Activated CD8-positive, alpha-beta memory T cell treated with anti-CD3 and anti-CD28 coated beads for 1 hour (primary cell): ENCODE measurements at places on chromosomes 11 and 22.

GRCh38 chr11:12573707-12574485 lies 100.3 kb upstream of the TEAD1 start:
- DNase-seq, result no peak

DNA sequence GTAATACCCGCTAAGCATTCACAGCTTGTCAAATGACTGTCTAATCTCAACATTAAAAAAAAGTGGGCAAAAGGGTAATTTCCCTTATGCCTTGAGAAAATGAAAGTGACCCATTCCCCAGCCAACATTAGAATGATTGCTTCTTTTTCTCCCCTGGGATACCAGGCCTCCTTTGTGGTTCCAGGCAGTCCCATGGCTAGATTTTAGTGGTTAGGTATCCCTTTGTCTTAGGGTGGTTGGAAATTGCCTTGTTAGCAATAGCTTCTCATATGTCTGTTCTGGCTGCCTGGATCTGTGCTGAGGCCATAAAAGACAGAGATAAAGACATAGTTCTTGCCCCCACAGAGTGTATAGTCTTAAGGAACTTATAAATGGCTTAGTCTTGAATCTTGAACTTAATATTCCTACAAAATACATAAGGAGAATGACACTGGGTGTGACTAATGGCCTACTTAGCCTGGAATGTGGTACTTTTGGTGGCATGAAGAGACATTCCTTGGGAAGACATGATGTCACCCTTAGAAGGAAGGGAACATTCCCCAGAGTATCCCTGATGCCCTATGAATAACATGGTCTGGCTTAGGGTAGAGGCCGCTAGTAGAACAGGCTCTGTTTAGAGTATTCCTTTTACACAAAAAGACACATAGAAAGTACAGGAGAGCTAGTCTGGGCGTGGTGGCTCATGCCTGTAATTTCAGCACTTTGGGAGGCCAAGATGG lies 90.3 kb downstream of the ZBTB16 start:
- DNase-seq, result no peak

DNA sequence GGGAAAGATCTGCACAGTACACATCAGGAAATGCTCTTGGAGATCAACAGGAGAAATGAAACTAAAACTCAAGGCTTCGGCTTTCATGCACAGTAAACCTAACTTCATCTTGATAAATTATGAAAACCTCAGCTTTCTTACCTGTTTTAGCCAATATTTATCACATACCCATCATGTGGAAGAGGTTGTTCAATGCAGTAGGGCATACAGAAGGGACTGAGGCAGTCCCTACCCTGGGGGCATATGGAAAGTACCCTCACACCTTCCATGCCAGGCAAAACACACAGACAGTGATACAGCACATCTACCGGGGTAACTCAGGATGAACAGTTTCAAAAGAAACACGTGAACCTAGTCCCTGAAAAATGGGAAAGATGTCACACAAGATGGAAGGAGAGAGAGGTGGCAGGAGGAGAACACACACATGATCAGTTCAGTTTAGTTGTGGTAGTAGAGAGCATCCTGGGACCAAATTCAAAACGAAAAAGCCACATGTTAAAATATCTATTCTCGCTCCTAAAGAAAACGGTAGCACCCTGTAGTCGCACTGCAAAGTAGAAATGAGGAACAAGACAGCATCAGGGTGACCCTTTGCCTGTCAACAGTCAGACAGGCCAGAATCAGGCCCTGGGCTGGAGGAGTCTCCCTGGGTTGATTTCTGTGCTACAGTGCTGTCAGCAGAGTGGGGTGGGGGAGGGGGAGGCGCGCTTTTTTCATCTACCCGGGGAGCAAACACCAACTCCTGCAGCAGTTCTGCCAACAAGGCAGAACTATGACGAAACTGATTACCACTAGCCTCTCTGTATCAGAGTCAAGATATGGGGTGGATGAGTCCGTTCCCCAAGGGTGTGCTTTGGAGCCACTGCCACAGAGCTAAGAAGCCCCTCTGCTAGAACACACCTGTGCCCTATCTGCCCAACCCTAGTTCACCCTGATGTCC lies 1.3 kb downstream of the HIRA start:
- no peak for DNase-seq

DNA sequence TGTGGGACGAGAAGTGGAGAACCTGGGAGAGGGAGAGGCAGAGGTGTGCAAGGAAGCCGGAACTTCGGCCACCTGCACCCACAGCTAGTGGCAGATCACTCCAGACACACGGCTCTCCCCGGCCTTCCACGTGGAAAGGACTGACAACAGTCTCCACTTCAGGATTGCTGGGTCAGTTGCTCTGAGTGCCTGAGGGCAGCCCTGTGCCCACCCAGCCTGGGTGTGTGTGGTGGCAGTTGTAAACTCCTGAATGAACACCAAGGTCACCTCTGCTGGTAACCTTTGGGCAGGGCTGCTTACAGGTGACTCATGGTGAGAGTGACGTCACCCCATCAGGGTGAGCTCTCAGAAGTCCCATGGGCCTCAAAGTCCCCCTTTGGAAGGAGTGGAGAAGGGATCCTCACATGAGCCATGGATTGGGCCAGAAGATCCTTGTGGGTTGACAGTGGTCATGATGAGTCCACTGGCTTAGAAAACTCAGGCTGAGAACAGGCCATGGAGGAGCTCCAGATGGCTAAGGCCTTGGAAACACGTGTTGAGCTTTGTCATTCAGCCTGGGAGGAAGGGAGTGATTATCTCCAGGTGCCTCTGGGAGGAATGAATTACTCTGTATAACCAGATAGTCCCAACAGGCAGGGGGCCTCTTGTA lies 71.3 kb downstream of the BCR start:
- no peak for DNase-seq

GRCh38 chr11:128572965-128573364 lies 14.4 kb downstream of the ETS1 start:
- no peak for DNase-seq

DNA sequence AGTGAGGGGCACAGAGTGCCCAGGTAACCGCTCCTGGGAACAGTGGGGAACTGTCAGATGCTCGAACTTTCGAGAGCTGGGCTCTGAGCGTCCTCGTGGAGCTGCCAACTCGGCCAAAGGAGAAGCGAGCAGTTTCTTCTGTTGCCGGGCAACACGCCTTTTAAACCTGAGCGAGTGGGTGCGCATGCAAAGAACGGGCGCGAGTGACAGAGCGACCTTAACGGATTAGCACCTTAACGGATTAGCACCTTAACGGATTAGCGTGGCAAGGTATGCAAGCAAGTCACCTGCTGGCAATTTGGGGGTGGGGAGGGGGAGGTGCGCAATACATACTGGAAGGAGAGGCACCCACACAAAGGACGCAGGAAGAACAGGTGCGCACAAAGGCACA lies 61.8 kb upstream of the PRODH start:
- DNase-seq, result no peak

DNA sequence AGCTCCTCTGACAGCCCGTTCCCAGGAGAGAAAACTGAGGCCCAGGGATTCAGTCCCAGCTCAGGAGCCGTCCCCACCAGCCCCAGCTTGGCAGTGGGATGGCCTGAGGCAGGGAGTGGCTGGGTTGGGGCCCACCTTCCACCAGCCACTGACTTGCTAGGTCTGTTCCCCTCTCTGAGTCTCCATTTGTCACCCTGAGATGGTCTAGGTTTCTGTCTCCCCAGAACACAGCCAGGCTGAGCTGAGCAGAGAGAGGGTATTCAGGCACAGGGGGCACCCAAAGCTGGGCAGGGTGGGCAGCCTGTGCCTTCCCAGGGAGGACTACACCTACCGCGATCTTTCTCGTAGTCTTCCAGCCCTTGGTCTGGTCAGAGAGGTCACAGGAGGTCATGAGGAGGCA lies 95.7 kb downstream of the PDE2A start:
- DNase-seq, result no peak

DNA sequence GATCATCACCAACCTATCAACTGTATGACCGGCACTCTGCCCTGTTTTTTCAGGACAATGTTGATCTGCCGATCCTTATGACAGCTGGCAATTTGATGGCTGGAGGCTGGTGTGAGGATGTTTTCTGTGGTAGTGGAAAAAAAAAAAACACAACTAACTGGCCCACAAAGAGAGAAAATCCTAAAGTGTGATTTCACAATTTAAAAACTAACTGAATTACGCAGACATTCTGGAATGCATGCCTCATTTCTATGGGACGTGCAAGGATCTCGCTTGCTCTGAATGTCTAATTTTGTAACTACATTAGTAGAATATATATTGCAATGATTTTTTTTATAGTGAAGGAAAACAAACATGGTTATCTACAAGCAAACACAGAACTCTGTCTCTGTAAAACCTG lies 590.5 kb downstream of the ETS1 start:
- DNase-seq, result no peak

- no peak for DNase-seq
These were observed 9.2 kb downstream of the CTNND1 start for GRCh38 chr11:57770793-57771192.

DNA sequence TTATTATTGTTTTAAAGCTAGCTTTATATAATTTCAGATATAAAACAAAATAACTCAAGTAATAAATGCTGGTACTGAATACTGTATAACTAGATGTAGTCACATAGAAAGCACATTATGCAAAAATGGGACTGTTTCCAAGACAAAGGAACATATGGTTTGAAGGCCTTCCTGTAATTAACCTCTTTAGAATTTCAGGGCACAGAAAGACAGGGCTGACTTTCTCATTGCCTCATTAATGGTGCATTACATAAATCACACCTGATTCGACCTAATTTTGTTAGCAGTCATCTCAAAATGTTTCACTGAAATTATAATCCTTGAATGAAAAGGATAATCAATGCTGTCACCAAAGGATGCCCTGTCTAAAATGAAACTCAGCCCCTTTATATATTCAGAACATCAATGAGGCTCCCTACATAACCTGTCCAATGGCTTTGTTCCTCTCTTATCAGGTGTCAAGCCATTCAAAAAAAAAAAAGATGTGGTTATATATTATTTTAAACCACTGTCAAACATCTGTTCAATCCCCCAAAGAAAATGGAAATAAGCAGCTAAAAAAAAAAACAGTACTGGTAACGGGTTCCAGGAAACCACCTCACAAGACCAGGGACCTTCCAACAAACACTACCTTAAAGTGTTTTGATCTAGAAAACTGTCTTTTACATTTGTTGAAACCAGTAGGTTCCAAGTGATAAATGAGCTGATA lies 77.4 kb downstream of the FAM168A start:
- no peak for DNase-seq

GRCh38 chr11:20008190-20008870 lies 151.9 kb downstream of the DBX1 start:
- DNase-seq, result no peak

GRCh38 chr11:121041072-121041471 lies 17.2 kb downstream of the TBCEL start:
- no peak for DNase-seq

DNA sequence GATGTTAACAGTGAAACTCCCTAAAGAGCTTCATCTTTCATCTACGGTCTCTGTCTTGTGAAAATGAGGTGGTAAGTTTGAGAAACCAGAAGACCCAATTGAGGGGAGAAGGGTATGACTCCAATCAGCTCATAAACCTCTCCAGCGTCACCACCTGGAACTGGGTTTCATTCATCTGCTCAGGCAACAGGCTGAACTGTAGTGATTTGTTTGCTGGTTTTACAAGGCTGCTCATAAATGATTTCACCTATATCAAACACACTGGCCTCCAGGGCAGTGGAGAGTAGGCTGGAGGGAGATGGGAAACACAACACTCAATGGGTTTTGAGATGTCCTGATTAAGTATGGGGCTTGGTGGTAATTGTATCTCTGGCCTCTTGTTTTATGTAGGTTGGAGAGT lies 79.0 kb downstream of the EFCAB6 start:
- DNase-seq, result no peak

DNA sequence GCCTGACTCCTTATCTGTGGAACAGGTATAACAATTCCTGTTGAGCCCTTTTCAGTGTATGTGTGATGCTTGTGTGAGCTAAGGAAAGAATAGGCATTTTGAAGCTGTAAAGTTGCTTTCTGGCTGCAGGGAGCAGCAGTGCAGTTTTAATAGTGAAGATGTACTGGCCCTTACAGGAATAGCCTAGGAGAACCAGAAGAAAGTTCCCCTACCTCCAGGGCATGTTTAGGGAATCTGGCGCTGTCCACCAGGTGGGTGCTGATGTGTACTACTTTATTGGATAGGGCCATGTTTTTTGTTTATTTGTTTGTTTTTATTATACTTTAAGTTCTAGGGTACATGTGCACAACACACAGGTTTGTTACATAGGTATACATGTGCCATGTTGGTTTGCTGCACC lies 11.5 kb downstream of the BMAL1 start:
- DNase-seq, result no peak

DNA sequence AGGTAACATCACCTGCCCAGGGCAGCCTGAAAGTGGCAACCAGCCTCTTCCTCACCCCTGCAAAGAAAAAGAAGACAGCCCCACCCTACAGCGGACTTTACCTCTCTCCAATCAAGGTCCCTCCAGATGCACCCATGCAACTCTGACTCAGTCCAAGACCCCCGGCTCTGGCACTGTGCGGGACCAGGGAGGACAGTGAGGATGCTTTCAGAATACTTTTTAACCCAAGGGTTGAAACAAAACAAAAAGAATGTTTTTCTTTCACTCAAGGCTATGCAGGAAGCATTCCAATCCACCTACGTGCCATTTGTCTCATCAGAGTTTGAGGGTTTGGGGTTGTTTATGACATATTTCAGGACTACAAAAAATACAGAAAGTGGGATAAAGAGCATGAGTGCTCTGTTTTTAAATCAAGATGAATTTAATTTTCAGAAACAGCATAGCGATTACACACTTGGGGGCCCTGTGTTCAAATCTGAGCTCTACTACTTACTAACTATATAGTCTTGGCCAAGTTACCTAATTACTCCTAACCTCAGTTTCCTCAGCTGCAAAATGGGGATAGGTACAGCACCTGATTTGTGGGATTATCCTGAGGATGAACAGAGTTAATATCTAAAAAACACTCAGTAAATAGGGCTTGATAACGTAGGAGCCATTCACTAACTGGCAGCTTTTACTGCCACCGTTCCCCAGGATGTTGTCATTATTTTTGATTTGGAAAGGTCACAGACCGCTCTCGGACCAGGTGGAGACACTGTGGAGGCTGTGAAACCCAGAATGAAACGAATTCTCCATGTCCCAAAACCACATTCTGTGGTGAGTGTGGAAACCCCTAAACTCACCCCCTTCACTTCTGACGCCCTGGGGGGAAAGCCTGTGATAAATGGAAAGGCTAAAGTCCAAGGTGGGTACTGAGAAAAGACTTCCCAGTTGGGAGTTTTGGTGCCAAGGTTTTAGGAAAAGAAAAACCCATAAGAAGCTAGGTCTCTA lies 5.6 kb downstream of the PLAAT3 start:
- DNase-seq, result no peak

GRCh38 chr11:23217072-23217471 lies 356.8 kb upstream of the CCDC179 start:
- DNase-seq, result no peak
